ENCODE measurements at places on chromosomes 16 and 17. TPM values are rescaled to one million over a fixed set of nuclear protein-coding genes. Genes with fewer than 3 reads are reported as not detected.

C1QTNF1 gene
- total RNA-seq: 1.5 TPM

CLEC18B gene
- total RNA-seq: 1.6 TPM

CCL13 gene
- not detected for total RNA-seq

C1QTNF8 gene
- not detected for total RNA-seq

SMPD3 gene
- total RNA-seq: 0.05 TPM

CETP gene
- 0.10 TPM for total RNA-seq

BHLHA9 gene
- total RNA-seq: not detected

PRSS33 gene
- not detected for total RNA-seq

GAST gene
- not detected for total RNA-seq

YPEL2 gene
- 16.2 TPM for total RNA-seq

WSCD1 gene
- 19.8 TPM for total RNA-seq

OR1F1 gene
- total RNA-seq: not detected

TTC19 gene
- total RNA-seq: 54.7 TPM

SLC5A11 gene
- total RNA-seq: not detected

KRTAP4-9 gene
- total RNA-seq: not detected

KRTAP2-3 gene
- total RNA-seq: not detected

ZNRF1 gene
- 71.1 TPM for total RNA-seq

GFAP gene
- total RNA-seq: 0.68 TPM

OTOA gene
- total RNA-seq: 0.64 TPM

Measured in myocyte (in vitro differentiated cells).